ENCODE measurements at places on chromosomes 6 and 20.

DNA sequence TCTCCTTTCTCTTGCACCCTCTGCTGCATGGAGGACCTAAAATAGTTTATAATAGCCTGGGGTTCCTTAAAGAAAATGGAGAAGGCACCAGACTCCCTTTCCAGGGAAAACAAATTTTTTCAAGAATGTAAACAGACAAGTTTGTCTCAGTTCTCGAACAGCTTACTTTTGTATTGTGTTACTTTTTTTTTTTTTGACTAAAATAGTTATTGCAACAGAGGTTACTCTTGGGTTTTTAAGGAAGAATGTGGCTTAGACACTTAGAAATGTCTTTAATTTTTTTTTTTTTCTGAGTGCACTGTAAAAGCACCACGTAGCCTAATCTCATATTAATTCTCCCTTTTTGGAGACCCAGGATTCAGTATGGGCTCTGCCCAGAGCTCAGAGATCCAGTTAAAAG is 148.7 kb upstream of the CARMIL1 start:
- DNase-seq: no peak

DNA sequence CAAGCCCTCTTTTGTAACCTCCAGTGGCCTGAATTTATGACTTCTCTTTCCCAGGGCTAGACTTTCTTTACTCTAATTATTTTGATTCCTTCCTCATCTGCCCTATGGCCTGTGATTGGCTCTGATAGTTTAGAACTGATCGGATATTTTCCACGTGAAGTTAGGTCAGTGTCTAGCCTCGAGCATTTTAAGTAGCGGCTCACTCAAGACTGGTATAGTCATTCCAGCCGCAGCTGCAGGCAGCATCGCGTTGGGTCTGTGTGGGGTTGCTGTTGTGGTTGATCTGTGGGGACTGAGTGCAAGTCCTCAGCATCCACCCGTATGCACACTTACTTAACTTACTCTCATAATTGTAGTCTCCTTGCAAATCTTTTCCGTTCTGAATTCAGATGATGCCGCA is 105.7 kb downstream of the SMOC2 start:
- no peak for DNase-seq

DNA sequence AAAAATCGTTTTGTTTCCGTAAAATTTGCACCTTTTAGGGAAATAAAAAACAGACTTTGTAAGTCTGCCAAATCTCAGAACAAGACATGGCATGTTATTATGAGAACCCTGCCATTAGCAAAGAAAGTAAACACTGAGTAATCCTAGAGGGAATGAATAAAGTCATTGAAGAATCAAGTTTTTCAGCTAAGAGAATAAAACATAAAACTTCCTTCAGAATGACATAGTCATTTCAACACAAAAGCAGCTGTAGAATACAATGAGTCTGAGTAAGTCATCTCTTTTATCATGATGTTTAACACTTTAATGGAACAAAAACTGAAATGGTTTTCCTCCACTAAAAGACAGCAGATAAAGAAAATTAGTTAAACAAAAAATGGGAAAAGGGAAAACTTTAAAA is 10.3 kb upstream of the DST start:
- DNase-seq: no peak

DNA sequence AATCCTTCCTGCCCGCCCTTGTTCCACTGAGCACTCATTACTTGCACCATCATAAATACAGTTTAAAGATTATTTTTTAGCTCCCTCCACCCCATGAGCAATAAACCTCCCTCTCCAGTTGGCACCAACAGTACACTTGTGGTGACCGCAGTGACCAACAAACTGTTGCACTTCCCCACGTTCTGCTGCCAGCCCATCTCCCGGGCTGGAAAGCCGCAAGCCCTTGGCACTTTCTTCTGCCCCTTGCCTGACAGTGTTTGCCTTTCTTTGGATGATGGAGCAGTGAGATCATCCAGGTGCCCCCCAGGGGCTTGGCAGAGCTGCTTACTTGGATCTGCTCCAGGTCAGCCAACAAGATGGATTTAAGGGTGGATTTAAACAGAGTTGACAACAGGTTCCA is 21.6 kb downstream of the KCNB1 start:
- no peak for DNase-seq

GRCh38 chr20:38216201-38216600 is 44.3 kb downstream of the KIAA1755 start:
- no peak for DNase-seq

DNA sequence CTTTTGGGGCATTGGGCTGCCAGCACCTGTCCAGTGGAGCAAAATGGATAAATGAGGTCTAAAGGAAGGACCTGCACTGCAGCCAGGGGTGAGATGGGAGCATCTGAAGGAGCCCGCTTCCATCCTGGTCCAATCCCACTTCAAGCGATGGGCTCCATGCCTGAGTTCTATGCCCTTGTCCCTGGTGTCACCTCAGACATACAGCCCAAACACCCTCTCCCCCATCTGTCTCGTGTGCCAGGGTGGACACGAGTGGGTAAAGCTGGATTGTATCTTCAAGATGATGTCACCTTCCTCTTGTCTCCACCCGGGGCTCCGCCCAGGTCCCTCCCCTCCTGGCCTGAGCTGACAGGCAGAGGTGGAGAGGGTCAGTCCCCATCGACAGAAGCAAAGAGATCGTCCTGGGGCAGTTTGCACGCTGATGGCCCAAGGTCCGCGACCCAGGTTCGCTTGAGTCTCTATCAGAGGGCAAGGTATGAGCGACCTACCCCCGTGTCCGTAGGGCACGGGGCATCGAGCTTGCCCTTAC is 544 bp downstream of the SMIM29 start:
- peak; percentile 75 for DNase-seq

DNA sequence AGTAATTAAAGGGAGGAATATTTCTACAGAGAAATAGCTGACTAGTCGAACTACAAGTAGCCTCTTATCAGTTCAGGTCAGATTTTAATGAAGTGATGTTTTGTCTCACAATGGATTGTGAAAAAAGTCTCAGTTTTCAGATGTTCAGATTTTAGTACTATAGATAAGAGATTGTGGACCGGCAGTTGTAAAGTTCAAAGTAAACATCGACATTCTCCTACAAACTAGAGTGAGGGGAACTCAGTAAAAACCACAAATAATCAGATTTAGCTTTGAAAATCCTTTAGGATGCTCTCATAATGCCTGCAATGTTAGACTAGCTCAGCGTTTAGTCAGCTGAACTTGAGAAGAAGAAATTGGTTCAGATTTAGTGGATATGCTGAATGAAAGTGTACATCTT is 39.9 kb downstream of the RCAN2 start:
- DNase-seq: no peak

DNA sequence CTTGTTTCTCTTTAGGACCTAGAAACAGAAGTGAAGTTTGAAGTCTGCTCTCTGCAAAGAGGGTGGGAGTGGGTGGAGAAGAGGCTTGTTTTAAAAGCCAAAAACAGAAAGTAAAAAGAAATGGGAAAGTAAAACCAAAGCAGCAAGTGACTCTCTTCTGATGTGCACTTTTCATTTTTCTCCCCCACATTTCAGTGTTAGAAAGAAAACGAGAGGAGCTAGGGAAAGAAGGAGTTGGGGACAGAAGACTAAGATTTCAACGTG is 1.3 kb downstream of the C6orf141 start:
- no peak for DNase-seq

- no peak for DNase-seq
Measured at GRCh38 chr6:64383277-64383676, 747.7 kb downstream of the PHF3 start.

GRCh38 chr6:39861663-39862062 is 69.5 kb downstream of the DAAM2 start:
- DNase-seq: no peak

DNA sequence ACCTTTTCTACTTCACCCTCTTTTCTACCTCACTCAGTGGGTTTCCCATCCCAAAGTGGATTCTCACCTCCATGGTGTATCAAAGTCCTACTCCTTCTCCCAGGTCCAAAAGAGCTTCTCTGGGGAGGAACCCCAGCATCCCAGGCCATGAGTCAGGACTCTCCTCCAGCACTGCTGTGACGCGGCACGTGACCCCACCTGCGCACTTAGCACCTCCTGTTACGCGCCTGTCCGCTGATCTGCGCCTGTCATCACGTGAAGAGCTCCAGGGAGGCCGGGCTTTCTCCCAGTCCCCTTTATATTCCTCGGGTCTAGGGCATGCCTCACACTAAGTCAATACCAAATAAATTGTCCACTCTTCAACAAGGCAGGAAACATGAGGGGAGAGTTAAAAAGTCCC is 226.9 kb upstream of the QKI start:
- DNase-seq: no peak

GRCh38 chr6:160041608-160042007 is 72.7 kb downstream of the IGF2R start:
- no peak for DNase-seq

DNA sequence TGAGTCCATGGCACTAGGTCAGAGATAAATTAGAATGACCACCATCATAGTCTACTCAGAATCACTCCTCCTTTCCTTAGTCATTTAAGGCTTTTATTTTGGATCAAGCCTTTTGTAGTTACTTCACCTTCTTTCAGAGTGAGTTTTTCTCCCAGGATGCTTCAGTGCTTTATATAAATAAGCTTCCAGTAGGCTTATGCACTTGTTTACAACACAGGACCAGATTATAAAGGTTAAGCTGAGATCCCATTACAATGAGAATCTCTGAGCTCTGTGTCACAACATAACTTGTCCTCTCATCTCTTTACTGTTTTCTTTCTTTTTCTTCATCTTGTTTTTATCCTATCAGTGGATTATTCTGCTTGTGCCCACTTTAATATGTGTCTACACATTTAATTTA is 47.9 kb downstream of the CEP57L1 start:
- DNase-seq: no peak

DNA sequence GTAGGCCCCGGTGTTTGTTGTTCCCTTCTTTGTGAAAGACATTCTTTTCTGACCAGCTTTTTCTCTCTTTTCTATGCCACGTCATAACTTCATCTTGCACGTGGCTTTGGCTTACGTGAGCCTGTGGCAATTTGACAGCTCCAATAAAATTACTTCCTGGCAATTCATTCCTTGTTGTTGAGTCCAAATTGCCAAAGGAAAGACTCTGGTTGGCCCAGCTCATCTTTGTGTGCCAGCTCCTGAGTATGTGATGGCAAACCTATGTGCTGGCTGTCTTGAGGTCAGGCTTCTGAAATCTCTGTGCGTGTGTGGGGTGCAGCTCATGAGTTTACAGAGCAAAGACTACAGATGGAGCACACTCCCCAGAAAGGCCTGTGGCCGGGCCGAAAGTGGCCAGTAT is 272.5 kb upstream of the SGK1 start:
- no peak for DNase-seq

GRCh38 chr20:5118220-5119142 is 1.3 kb downstream of the PCNA start:
- DNase-seq: no peak

- no peak for DNase-seq
Measured at GRCh38 chr6:80938131-80938530, 814.4 kb downstream of the TENT5A start.

GRCh38 chr6:18260448-18261106 is 3.8 kb downstream of the DEK start:
- no peak for DNase-seq

DNA sequence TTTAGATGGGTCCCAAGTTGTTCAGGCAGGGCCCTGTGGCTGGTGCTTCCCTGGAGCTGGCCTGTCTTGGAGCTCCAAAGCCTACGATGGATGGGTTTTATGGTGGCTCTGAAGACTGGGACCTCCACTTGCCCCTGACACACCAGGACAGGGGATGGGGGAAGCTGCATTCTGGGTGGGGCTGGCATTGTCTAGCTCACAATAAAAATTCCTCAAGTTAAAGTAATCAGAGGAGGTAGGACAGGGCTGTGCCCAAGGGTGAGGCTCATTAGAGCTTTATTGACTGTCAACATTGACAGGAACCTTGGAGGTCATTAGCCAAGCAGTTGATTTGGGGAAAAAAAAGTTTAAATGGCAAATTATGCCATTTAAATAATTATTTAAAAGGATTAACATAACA is 35.7 kb downstream of the TFAP2C start:
- no peak for DNase-seq

- no peak for DNase-seq
Measured at GRCh38 chr6:113496166-113496565, 361.0 kb upstream of the MARCKS start.

DNA sequence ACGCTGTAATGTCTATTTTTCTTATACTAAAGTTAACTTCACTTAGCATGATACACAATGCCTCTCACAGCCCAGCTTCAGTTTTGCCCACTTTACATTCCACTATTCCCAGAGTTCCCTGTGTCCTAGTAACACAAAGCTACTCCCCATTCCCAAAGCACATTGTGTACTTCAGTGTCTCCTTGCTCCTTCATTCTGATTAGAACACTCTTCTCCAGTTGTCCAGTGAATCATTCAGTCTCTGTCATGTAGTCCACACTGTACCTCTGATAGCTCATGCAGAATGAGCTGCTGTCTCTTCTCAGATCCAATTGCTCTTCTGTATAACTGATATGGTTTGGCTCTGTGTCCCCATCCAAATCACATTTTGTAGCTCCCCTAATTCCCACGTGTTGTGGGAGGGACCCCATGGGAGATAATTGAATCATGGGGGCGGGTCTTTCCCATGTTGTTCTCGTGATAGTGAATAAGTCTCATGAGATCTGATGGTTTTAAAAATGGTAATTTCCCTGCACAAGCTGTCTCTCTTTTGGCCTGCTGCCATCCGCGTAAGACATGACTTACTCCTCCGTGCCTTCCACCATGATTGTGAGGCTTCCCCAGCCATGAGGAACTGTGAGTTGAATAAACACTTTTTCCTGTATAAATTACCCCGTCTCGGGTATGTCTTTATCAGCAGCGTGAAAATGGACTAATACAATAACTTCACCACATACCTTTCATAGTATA is 2.1 kb upstream of the TMX4 start:
- DNase-seq: no peak

- DNase-seq: no peak
Measured at GRCh38 chr6:5398530-5398929, 137.2 kb downstream of the FARS2 start.

GRCh38 chr6:44297063-44298038 is 15.8 kb downstream of the AARS2 start:
- peak; percentile 44 for DNase-seq

DNA sequence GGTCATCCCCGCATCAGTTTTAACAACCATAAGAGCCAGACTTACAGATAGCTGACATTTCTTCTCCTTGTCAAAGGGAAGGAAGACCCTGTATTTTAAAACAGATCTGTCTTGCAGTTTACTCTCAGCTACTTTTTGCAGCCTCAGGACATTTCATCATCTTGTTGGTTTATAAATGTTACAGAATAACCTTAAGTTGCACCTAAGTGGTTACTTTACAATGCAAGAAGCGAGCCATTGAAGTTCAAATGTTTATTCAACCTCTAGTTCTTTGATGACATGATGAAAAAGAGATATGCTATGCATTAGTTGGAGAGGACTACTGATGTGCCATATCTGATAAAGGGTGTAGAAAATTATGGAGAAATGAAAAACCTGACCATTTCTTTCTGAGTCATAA is 187.9 kb upstream of the COL21A1 start:
- DNase-seq: no peak

DNA sequence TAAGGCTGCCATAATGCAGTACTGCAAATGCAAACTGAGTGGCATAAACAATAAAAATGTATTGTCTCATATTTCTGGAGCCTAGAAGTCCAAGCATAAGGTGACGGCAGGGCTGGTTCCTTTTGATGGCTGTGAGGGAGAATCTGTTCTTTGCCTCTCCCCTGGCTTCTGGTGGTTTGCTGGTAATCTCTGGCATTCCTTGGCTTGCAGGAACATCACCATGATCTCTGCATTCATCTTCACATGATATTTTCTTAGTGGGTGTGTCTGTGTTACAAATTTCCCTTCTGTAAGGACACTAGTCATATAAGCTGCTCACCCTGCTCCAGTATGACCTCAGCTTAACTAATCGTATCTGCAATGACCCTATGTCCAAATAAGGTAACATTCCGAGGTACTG is 1104.2 kb upstream of the CITED2 start:
- no peak for DNase-seq
